ENCODE measurements at places on chromosomes 7 and 10.

DNA sequence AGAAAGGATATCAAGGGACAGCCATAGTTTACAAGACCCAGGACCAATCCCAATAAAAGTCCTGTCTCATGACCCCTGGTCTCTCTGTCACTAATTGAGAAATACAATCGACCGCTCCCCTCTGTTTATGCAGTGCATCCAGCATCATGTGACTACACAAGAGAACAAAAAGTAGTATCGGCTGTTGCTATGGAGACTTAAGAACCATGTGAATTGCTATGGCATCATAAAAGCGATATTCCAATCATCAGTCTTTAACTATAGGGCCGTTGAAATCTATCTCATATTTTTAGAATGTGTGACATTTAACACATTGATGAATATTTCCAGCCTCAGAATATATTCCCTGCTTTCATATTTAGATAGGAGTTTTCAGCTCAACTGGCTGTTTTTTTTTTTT is 139.3 kb downstream of the FRMD4A start:
- DNase-seq, result no peak

DNA sequence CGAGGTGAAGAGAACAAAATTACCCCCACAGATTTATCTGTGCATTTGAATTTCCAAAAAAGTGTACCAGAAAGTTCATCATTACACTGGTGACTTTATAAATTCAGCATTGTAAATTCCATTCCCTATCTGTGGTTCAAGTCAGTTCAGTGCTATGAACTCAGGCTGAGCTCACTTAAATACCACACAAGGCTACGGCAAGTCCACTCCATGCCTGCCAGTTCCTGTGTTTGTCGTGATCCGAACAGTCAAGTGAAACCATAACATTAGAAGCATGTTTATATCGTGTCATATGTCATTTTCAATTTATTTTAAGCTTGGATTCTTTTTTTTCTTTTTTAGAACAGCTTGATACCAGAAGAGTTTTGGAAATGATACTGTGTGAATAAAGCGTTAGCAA is 14.8 kb downstream of the MBL2 start:
- no peak for DNase-seq

DNA sequence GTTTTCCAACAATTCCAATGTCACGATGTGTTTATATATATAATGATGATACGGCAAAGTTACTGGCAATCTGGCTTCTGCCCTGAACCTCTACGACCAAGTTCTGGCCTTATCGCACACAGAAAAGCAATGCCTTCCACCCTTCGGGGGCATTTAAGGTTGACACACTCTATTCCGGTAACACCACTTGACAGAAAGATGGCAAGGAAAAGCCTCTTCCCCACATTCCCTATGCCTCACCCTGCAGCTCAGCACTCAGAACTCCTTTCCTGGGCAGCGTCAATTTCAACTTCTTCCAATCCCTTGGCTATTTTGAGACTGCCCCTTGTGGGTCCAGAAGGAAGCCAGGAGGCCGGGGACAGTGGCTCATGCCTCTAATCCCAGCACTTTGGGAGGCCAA is 2.5 kb upstream of the ADRB1 start:
- DNase-seq, result no peak

- no peak for DNase-seq
Measured at GRCh38 chr7:106911959-106912358, 46.9 kb downstream of the PIK3CG start.

DNA sequence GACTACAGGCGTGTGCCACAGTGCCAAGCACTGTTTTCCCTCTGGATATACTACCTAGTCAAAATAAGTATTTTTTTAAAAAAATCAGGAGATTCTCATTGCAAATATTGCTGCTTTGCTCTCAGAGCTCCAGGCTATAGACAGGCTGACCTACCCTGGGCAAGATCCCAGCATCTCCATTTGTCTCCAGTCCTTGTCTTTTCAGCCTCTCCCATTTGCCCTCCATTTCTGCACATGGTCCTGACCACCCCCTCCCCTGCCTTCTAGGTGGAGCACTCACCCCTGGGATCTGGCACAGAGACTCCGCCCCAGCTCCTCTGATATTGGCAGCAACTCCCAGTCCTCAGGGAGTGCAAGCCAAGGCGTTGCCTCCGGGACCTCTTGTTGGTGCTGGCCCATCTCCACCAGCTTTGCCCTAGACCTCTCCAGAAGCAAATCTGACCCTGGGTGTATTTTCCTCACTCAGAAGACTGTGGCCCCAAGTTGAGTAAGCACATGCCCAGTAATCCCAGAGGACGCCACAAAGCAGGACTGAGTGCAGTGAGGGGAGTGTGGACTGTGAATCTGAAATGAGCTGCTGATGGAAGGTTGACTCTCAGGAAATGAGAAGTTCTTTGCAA is 120.6 kb downstream of the MTPAP start:
- no peak for DNase-seq

DNA sequence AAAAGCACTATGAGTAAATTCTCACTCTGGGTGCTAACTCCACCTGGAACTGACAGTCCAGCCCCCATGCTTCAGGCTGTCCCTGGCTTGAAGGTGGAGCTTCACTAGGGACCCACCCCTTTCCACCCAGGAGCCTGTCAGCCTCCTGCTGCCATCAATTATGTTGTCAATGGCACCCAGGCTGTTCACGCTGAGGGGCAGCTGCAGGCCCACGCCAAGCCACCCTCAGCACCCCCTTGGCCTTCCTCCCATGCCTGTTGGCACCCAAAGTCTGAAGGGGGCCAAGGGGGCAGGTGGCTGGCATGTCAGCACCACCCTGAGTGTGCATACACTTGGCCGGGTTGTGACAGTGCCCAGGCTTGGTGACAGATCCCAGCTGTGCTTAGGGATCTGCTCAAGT is 149.3 kb downstream of the NXPH1 start:
- no peak for DNase-seq

GRCh38 chr7:157429680-157430224 is 92.9 kb downstream of the DNAJB6 start:
- DNase-seq, result no peak

DNA sequence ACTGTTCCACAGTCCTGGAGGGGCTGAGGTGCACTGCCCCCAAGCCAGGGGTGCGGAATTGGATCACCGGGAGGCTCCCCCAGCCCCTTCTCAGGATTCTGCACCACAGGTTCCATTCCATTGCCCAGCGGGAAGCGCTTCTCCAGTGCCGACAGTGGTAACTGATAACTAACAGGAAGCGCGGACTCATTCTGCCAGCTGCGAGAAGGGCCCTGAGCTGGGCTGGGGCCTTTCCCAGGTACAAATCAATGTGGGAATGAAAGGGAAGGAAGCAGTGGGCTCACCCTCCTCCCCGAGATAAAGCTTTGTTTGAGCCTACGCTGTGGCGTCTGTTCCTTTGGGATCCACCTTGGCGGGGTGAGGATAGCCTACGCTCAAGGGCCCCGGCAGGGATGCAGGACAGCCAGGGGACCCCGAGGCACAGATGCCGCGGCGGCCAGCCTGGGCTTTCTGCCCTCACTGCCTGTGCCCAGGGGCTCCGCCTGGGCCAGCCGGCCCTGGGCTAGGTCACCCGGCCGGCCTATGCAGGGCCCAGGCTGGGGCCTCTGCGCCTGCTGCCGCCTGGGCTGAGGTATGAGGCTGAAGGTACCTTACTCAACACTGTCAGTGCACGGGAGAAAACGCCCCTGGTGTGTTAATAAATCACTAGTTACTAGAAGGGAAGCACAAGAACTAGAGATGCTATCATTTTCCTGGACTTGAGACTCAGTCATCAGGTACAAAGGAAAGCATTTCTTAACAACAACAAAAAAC is 39.4 kb downstream of the EN2 start:
- DNase-seq, result no peak

- no peak for DNase-seq
Measured at GRCh38 chr10:51846856-51847506, 147.6 kb upstream of the CSTF2T start.

DNA sequence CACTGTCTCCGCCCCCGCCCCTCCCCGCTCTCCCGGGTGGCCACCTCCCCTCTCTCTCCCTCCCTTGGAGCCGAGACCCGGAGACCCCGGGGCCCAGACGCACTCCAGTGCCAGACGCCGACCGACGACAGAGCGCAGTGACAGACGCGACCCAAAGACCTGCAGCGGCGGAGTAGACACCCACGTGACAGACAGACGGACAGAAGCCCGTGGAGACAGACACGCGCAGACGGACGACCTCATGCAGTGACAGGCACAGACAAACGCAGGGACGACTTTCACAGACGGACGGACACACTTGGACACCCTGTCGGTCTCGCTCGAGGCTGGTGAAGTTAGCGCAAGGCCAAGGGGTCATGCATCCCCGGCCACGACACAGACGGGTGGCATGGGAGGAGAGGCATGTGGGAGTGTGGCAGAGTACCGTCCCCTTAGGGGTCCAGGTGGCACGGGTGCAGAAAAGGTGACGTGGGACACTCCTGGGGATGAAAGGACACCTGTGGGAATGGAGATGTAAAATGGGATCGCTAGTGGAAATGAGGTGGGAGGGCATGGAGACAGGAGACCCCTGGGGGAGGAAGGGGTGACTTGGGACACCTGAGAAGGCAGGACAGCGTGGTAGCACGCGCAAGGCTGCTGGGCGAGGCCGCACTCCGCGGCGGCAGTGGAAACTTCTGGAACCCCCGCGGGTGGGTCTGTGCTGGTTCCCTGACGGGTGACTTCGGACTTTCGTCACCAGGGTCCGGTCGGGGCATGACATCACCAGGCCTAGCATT is 456 bp upstream of the ACHE start:
- DNase-seq, result peak; percentile 44
